Activated T-cell treated with anti-CD3 and anti-CD28 coated beads, Interleukin-2, amount 50 U/mL, for 24 hours (primary cell): ENCODE measurements at places on chromosomes 2 and 18.
A peak's percentile ranks its signal among the peaks of the same experiment; 100 is the strongest.

DNA sequence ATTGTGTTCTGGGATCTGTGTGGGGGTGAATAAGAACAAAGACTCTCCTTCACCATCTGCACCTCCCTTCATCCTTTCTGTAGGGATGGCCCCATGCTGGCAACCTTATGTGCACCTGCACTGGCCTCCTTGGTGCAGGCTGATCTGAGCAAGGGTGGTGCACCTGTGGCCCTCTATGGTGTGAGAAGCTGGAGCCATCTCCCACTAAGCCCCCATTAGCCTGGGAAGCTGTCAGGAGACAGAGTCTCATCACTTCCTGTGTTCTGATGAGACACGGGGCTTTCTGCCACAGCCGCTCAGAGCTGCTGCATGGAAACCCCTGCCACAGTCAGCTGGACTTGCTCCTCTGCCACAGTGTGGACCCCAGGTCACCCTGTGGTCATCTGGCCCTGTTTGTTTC lies 565.3 kb upstream of the SALL3 start:
- H3K36me3 ChIP-seq = no peaks in the 10 kb centered on the region
- H3K4me1 ChIP-seq = no peaks in the 10 kb centered on the region
- no peaks in the 10 kb centered on the region for H3K27me3 ChIP-seq
- DNase-seq = no peak
- H3K4me3 ChIP-seq = no peak overlapping the region

GRCh38 chr2:233360771-233361176 lies 6.5 kb downstream of the DGKD start:
- peaks cover 75% of the 10 kb centered on the region for H3K4me1 ChIP-seq
- no peaks in the 10 kb centered on the region for H3K27me3 ChIP-seq
- peaks cover 79% of the 10 kb centered on the region for H3K36me3 ChIP-seq

DNA sequence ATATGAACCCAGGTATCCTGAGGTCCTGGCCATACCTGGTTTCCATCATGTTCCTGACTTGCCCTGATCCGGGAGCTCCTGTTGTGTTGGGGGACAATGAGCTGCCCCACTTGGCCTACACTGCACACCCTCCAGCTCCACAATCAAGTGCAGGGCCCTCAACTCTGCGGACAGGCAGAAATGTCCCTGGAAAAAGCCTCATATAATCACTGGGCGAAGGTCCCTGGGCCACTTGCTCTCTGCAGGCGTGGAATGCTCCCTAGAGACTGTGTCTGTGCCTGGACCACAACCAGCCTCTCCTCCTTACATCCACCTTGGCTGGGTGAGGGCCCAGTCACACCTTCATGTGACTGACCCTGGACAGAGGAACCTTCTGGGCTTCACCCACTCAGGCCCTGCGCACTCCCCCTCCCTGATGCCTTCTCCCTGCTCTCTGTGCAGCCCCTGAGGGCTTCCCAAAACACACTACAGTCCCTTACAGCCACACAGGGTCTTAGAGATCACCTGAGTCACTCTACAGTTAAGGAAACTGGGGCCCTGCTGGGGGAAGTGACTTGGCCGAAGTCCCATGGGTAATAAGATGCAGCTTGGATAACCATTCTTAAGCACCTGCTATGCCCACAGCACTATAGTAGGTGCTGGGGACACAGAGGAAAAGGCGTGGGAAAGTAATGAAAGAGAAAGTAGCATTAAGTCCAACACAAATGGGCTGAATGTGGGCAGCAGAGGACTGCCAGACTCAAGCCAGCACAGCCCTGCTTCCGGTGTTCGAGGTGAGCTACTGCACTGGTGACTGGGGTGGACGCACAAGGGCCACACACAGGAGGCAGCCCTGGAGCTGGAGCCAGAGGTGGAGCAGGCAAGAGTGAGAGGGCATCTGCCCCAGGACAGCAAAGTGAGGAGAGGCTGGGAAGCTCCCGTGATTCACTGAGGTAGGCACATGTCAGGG lies 9.8 kb downstream of the BOLA3 start:
- no peaks in the 10 kb centered on the region for H3K27me3 ChIP-seq
- DNase-seq = no peak
- H3K27ac ChIP-seq = no peak overlapping the region
- H3K4me3 ChIP-seq = no peak overlapping the region
- H3K4me1 ChIP-seq = peaks cover 2% of the 10 kb centered on the region
- peaks cover 86% of the 10 kb centered on the region for H3K36me3 ChIP-seq

- H3K27ac ChIP-seq = no peak overlapping the region
- no peaks in the 10 kb centered on the region for H3K27me3 ChIP-seq
- no peaks in the 10 kb centered on the region for H3K36me3 ChIP-seq
- H3K4me1 ChIP-seq = no peaks in the 10 kb centered on the region
- no peak overlapping the region for H3K4me3 ChIP-seq
Observed at GRCh38 chr2:163182764-163183354, 344.3 kb upstream of the KCNH7 start.

- no peaks in the 10 kb centered on the region for H3K36me3 ChIP-seq
- H3K27ac ChIP-seq = no peak overlapping the region
- no peak overlapping the region for H3K4me3 ChIP-seq
- no peak for DNase-seq
- no peaks in the 10 kb centered on the region for H3K4me1 ChIP-seq
Observed at GRCh38 chr2:133654949-133655348, 86.7 kb upstream of the NCKAP5 start.

GRCh38 chr2:121037480-121037879 lies 247.5 kb downstream of the TFCP2L1 start:
- H3K36me3 ChIP-seq = no peaks in the 10 kb centered on the region
- no peak overlapping the region for H3K4me3 ChIP-seq
- no peak overlapping the region for H3K27ac ChIP-seq
- H3K4me1 ChIP-seq = no peaks in the 10 kb centered on the region
- H3K27me3 ChIP-seq = peaks cover 7% of the 10 kb centered on the region

- peak overlapping the region; percentile 61 for H3K27ac ChIP-seq
- H3K36me3 ChIP-seq = no peaks in the 10 kb centered on the region
- peaks cover 92% of the 10 kb centered on the region for H3K4me1 ChIP-seq
- DNase-seq = no peak
- H3K27me3 ChIP-seq = no peaks in the 10 kb centered on the region
Observed at GRCh38 chr2:101766871-101767739, 69.6 kb downstream of the MAP4K4 start.

DNA sequence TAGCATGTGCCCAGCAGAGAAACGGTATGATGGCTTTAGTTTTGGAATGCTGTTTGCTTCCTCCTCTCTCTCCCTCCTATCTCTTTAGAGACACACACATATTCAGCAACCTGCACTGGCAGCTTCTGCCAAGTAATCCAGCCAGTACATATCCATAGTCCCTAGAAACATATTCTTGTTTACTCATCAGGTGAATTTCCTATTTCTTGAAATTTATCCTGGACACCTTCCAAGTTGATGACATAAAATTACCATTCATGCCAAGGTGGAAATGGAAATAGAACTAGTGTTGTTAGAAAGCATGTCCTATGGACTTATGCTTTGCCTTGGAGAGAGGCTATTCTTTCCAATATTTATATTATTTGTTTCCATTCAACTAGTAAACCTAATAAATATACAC lies 50.9 kb upstream of the RGPD4 start:
- H3K4me1 ChIP-seq = no peaks in the 10 kb centered on the region
- H3K4me3 ChIP-seq = no peak overlapping the region
- no peaks in the 10 kb centered on the region for H3K27me3 ChIP-seq
- no peaks in the 10 kb centered on the region for H3K36me3 ChIP-seq

- no peaks in the 10 kb centered on the region for H3K4me1 ChIP-seq
- no peak overlapping the region for H3K4me3 ChIP-seq
- no peaks in the 10 kb centered on the region for H3K36me3 ChIP-seq
- no peak for DNase-seq
- H3K27me3 ChIP-seq = peaks cover 34% of the 10 kb centered on the region
Observed at GRCh38 chr2:75466708-75467311, 93.9 kb downstream of the EVA1A start.

DNA sequence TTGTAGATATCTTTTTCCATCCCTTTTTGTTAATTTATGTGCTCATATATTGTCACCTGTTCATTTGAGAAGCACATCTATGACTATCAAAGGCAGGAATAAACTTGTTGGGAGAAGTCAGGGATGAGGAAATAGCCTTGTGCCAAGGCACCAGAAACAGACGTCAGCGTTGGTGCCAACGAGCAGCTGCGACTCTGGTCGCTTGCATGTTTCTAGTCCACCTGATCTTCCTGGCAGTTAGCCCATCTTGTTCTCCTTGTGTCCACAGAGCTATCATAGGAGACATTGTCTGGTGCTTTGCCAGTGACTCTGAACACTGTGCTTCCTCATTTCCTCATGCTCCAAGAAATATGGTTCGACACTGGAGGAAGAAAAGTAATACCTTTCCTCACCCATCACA lies 374.4 kb downstream of the PTPRM start:
- no peaks in the 10 kb centered on the region for H3K36me3 ChIP-seq
- DNase-seq = no peak
- H3K27ac ChIP-seq = no peak overlapping the region
- H3K27me3 ChIP-seq = no peaks in the 10 kb centered on the region
- H3K4me1 ChIP-seq = peaks cover 3% of the 10 kb centered on the region

- H3K4me3 ChIP-seq = no peak overlapping the region
- no peak for DNase-seq
- no peaks in the 10 kb centered on the region for H3K4me1 ChIP-seq
- H3K27me3 ChIP-seq = peaks cover 4% of the 10 kb centered on the region
Observed at GRCh38 chr2:72057308-72057707, 90.4 kb downstream of the CYP26B1 start.

GRCh38 chr18:7369006-7369405 lies 138.1 kb downstream of the LRRC30 start:
- no peak for DNase-seq
- H3K4me3 ChIP-seq = no peak overlapping the region

- DNase-seq = no peak
- H3K4me3 ChIP-seq = no peak overlapping the region
- peaks cover 81% of the 10 kb centered on the region for H3K4me1 ChIP-seq
- H3K27me3 ChIP-seq = no peaks in the 10 kb centered on the region
Observed at GRCh38 chr2:225025917-225026571, 16.2 kb downstream of the DOCK10 start.

GRCh38 chr2:17104454-17104853 lies 413.8 kb downstream of the RAD51AP2 start:
- DNase-seq = no peak
- no peak overlapping the region for H3K27ac ChIP-seq
- H3K4me3 ChIP-seq = no peak overlapping the region
- H3K27me3 ChIP-seq = peaks cover 2% of the 10 kb centered on the region
- no peaks in the 10 kb centered on the region for H3K36me3 ChIP-seq

- no peak for DNase-seq
- H3K36me3 ChIP-seq = peaks cover 3% of the 10 kb centered on the region
- H3K4me3 ChIP-seq = no peak overlapping the region
- no peaks in the 10 kb centered on the region for H3K4me1 ChIP-seq
Observed at GRCh38 chr2:18788592-18788991, 199.2 kb upstream of the NT5C1B start.

GRCh38 chr2:241820625-241821384 lies 11.8 kb downstream of the NEU4 start:
- H3K27me3 ChIP-seq = peaks cover 11% of the 10 kb centered on the region
- H3K4me1 ChIP-seq = peaks cover 14% of the 10 kb centered on the region
- no peak for DNase-seq
- H3K4me3 ChIP-seq = no peak overlapping the region
- H3K27ac ChIP-seq = no peak overlapping the region
- no peaks in the 10 kb centered on the region for H3K36me3 ChIP-seq

- no peaks in the 10 kb centered on the region for H3K27me3 ChIP-seq
- H3K4me3 ChIP-seq = no peak overlapping the region
- no peaks in the 10 kb centered on the region for H3K4me1 ChIP-seq
- no peak overlapping the region for H3K27ac ChIP-seq
- H3K36me3 ChIP-seq = no peaks in the 10 kb centered on the region
Observed at GRCh38 chr2:142585785-142586184, 291.7 kb upstream of the KYNU start.

- H3K27ac ChIP-seq = no peak overlapping the region
- no peak for DNase-seq
Observed at GRCh38 chr2:151040039-151040438, 221.6 kb downstream of the RBM43 start.
